ENCODE measurements at places on chromosomes 7 and 10.

- no peak for DNase-seq
These were observed 26.0 kb upstream of the PLEKHA1 start for GRCh38 chr10:122348512-122348911.

- peak; percentile 62 for DNase-seq
These were observed 16.2 kb upstream of the DLD start for GRCh38 chr7:107874605-107875446.

GRCh38 chr7:27151341-27151930 lies 947 bp downstream of the HOXA3 start:
- DNase-seq = no peak

DNA sequence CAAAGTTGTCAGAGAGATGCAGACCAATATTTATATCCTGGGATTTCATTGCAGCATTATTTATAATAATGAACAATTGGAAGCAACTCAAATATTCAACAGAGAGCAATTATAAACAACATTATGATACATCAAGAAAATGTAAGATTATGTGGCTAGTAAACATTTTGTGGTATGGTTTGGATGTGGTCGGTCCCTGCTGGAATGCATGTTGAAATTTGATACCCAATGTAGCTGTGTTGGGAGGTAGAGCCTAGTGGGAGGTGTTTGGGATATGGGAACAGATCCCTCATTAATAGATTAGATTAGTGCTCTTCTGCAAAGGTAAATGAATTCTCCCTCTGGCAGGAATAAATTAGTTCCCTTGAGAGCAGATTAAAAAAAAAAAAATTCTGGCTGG lies 350.9 kb downstream of the ANKRD30A start:
- no peak for DNase-seq

DNA sequence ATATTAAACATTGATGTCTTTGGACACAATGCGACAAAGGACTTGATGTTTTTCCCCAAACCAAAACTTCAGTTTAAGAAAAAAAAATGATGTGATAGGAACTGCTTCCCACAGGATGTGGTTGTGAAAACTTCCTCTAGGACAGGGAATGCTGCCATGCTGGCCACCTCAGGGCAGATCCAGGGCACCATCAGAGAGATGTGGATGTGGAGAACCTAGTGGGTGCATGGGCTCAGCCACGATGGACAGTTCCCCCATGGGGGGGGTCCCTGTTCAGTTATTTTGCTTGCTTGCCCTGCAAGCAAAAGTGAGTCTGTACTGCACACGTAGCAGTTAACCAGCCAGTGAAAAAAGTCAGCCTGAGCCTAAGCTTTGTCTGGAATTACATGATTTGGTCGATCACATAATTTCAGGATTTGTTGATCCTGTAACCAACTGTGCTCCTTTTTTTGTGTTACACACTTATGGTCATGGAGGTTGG lies 36.3 kb downstream of the LAMB4 start:
- no peak for DNase-seq

DNA sequence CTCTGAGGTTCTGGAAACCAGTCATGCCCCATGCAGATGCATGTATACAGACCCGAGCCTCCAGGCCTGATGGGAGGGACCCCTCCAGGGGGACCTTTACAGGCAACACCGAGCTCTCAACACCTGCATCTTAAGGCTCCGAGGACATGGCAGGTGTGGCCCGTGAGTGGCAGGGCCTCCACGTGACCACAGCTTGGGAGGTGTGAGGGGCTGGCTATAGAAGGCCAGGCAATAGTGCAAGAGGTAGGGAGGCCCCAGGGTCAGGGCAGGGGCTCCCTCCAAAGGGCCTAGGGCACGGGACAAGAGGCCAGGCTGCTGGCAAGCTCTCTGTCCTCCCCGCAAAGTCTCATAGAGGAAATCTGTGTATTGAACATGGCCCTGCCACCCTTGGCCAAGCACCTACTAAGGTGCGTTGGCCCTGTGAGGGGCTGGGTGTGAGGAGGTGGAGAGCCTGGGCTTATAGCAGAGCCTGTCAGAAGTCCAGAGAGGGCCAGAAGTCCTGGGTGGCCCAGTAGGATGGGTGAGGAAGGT lies 134.2 kb downstream of the PTPN20 start:
- DNase-seq = no peak

- DNase-seq = peak; percentile 23
These were observed 15.9 kb downstream of the ITPRIP start for GRCh38 chr10:104322416-104322782.

- no peak for DNase-seq
These were observed 362.5 kb upstream of the NRP1 start for GRCh38 chr10:33697016-33697415.

GRCh38 chr10:103367379-103367781 lies 396 bp upstream of the TAF5 start:
- DNase-seq = no peak

GRCh38 chr10:93820434-93820833 lies 62.7 kb downstream of the LGI1 start:
- no peak for DNase-seq

DNA sequence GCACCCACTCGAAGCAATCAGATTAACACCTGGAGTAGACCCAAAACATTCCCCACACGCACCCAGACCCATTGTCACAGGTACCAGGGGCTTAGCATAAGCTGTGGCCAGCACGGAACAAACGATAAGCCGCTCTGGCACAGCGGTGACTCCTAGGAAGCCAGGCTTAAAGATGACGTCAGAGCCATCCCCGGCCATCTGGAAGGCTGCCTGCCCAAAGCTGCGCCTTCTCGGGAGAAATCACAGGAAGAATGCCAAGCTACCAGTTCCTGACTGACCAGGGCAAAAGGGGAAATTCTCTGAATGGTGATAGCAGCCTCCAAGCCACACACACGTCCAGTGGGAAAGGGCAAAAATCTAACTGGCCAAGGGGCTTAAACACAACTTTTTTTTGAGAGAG lies 13.0 kb upstream of the WIPI2 start:
- no peak for DNase-seq

DNA sequence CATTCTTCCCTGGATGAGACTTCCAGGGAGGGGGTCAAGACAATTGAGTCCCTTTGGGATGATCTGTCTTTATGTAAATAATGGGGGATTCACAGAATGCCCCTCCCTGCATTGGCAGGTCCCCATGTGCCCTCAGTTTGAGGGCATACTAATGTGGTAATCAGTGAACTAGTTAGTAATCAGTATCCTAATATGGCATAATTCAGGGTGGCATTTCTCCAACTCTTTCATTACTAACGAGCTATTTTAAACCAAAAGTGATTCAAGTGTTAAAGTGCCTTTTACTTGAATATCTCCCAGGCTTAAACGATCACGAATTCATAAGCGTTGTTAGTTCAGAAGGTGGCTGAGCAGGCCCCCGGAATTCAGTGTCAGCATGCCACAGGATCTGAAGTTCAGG lies 1.6 kb upstream of the DNAJB6 start:
- no peak for DNase-seq

GRCh38 chr7:103120362-103120761 lies 28.5 kb downstream of the NAPEPLD start:
- DNase-seq = no peak

- DNase-seq = no peak
These were observed 96.5 kb downstream of the NRF1 start for GRCh38 chr7:129707910-129708499.

- no peak for DNase-seq
These were observed 99.3 kb upstream of the DDC start for GRCh38 chr7:50664461-50664922.

DNA sequence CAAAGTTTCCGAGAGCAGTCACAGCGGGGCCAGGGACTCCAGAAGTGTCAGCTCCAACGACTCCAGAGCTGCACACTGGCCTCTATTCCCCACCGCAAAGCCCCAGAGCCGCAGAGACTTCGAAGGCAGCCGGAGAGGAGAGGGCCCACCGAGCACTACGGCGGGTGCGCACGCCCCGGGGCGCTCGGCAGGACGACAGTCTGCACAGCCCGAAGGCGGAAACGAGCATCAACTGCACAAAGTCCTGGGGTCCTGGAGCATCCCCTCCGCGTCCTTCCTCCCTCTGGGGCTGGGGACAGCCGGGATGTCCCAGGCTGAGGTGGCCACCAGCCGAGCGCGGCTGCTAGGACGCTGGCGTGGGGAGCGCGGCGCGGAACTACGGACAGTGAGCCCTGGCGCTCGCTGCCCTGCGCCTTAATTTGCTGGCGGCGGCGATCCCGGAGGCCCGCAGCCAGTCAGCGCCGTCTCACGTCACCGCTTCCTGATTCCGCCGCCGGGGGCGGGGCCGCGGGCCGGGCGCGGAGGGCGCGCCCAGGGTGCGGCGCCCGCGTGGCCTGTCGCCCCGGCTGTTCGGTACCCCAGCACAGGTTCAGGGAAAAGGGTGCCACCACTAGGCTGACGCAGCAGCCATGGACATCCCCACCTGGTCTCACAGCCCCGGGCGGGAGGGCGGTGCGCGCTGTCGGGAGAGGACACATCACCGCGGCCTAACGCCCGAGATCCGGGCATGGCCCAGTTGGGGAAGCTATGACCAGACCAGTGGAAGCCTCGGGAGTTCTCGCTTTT lies at the start of gene TBX20:
TBX20 (minus strand) TSS at position 391 of the 786 bp plus-strand sequence. CDS start 480 bp downstream, outside the sequence.
- peak; percentile 71 for DNase-seq

DNA sequence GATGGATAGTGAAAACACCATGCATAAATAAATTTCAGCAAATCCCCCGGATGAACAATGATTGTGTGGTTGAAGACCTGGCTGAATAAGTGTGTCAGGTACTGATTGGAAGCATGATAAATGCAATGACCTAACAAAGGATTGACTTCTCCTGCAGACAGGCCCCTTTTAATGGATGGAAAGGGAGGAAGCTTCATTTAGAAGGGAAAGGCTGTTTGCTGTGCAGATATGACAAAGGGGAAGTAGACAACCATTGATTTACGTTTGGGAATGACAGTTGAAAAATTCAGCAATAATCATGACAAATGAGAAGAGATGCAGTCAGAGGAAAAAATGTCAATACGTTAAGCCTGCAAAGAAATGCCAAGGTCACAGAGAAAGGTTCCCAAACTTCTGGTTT lies 503.8 kb downstream of the LRMDA start:
- DNase-seq = no peak

DNA sequence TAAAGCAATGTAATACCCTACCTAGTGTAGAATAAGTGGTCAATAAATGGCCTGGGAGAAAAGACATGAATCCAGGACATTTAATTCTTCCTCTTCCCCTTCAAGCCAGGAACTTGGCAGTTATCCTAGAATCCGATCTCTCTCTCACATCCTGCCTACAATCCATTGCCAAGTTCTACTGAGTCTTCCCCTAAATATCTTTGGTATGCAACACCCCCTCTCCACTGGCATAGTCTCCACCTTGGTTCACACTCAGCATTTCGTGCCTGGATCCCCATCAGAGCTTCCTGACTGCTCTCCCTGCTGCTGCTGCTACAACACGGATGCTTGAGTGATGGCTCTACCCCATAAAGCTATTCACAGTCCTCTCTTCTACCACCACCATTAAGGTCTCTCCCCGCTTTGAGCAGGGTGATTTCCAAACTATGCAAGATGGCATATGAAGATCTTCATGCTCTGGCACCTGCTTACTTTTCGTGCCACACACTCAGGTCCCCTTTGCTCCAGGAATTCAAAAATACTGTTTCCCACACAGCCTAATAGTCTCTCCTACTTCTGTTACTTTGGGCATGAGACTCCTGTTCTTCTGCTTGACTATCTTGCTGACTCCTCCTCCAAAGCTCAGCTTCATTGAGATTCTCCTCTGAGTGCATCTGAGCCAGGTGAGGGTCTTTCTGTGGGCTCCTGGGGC lies 4.8 kb downstream of the ANK3 start:
- no peak for DNase-seq

DNA sequence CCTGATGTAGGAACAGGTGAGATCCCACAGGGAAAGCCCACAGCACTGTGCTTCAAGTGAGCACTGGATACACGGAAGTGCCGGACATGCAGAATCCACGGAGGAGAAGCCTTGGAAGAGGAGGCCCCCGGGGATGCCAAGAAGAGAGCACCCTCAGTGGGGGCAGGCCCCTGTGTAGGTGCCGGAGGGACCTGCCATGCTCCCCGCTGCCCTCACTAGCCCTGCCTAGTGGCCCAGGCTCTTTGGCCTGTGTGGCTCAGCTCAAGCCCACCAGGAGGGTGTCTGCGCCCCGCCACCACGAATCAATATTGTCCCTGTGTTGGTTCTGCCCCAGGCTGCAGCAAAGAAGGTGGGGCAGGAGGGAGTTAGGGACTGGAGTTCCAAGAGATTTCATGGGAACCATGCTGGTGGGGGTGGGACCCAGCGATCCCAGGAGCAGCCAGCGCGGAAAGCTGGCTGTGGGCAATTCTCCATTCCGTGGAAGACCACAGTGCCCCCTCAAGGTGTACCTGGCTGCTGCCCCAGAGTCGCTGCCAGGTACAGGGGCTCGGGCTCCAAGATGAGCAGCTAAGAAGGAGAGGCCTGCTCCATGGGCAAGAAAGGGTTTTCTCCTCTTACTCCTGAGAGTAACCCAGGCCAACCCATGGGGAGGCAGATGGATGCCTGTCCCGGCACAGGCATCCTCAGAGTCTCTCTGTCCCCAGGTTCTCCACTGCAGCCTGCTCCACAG lies 34.9 kb upstream of the LEP start:
- no peak for DNase-seq

DNA sequence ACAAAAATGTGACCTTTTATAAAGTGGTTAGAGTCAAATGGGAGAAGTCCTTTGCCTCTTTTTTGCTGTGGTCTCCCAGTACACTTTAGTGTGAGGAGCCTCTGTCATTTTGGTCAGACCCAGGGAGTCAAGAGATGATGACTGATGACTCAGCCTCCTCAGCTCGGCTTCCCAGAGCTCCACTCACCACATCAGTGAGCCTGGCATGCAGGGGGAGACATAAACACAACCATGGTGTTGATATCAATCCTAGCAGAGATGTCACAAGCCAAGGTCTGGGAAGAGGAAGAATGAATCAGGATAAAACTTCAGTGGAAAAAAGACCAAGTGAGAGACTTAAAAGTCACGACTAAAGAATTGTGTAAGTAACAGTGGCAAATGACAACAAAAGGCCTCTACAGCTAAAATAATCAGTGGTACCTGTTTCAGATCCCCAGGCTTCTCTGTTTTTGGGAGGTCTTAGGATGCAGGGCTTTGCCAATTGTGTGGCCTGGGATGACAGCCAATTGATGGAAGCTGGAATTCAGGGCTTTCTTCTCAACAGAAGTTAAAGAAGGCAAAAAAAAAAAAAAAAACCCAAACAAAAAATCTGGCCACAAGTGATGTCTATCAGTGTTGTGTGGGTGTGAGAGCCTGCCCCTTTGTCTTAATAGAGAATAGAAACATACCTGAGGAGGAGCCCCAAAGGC lies 50.2 kb downstream of the TFAM start:
- no peak for DNase-seq

- DNase-seq = no peak
These were observed 384.7 kb upstream of the NRP1 start for GRCh38 chr10:33719005-33719703.

GRCh38 chr10:5876181-5876768 lies 13.4 kb downstream of the ANKRD16 start:
- DNase-seq = peak; percentile 28

Data from NCI-H2081 (cell line).